Activated effector memory CD4-positive, alpha-beta T cell treated with Interleukin-2 at 50 U/mL for 16 hours (primary cell): ENCODE measurements at places on chromosomes 1 and 21.

- DNase-seq: no peak
Observed at GRCh38 chr1:51689075-51689440, 72.2 kb downstream of the OSBPL9 start.

DNA sequence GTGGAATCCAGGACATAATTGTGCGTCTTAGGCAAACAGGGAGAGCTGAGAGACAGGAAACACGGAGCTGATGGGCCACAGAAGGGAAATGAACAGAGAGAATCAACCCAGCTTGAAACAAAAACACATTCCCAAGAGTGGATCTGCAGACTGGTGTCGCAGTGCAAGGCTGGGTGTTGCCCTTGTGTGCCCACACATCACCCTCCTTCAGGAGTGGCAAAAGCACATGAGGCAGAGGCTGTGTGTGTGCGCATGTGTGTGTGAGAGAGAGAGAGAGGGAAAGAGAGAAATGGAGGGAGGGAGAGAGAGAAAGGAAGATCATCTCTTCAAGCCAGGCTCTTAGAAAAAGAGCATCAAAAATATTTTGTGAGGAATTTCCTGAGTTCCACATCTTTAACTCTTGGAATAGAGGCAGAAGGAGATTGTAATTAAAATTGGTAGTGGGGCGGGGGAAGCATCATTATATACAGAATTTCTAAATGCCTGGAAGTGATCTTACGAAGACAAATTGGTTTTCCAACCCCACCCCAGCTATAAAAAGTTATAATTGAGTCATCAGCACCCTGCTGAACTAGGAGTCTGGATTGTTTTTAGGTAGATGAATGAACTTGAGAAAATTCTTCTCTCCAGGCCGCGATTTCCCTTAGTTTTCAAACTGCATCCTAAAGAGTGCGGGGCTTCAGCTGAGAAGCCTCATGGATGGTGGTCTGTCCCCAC, 480.7 kb downstream of the NPHP4 start:
- no peak for DNase-seq

DNA sequence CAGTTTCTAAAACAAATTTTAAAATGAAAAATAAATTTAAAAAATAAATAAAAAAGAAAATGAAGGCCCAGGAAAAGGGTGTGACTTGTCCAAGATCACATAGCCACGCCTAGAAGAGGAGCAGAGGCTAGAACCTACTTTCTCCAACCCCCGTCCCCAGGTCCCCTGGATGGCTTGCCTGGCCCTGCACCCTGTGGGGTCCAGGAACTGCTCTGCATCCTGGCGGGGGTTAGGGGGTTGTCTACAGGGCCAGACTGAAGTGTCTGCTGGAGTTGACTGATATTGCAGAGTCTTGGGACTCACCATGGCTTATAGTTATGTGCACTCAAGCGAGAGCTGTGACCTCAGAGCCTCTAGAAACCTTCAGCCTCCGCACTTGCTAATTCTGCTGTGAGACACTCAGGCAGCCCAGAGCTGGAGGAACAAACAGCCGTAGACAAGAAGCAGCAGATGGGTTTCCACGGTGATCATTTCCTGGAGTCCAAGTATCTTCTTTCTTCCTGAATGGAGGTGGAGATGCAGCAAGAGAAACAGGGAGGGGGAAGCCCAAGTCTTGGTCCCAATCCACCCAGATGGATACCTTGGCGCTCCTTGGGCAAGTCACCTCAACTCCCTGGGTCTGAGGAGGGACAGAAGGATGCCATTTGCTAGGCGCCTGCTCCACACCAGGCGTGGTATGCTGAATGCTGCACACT, 5.2 kb upstream of the EXTL1 start:
- DNase-seq: no peak

GRCh38 chr1:206538086-206538770, 30.9 kb downstream of the RASSF5 start:
- no peak for DNase-seq

DNA sequence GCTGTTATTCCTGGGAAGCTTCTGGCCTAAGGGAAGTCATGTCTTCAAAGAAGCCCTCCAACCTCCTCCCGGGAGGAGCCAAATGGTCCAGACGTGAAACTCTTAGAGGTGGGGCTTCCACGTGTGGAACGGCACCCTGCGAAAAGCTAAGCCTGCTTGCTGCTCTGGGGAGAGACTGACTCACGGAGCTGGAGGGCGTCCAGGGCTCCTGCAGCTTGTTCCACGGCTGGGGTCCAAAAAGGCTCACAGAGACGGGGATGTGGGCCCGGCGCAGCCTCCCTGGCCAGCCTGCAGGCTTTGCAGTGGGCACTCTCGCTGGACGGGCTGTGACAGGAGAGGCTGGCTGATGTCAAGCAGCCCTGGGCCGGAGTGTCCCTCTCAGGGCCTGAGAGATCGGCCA, 105.1 kb downstream of the COLGALT2 start:
- no peak for DNase-seq

DNA sequence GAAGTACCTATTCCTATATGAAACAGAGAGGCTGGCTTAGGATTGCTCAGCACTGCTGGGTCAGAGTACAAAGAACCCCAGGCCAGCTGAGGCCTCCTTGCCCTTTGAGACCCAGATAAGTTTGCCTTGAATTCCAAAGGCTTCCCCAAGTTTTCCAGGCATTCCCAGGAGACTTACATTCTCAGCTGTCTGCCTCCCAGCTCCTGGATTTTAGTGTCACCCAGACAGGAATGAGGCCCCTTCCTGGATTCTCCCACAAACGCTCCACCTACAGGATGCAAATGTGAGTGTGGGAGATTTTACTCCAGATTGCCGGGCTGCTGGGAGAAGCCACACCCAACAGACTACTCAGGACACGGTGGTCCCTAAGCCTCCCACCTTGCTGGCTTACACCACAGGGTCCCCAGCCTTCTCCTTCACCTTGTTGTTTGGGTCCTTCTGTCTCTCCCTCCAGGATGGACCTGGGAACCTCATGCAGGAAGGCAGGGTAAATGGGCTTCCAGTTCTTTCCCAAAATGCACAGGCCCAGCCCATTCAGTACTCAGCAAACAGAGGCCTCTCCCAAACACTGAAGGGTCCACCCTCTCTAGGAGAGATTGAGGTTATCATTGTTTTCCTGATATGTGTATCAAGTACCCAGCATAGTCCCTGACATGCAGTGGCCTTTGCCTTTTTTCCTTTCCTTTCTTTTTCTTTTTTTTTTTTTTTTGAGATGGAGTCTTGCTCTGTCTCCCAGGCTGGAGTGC, 10.6 kb downstream of the RHBG start:
- DNase-seq: no peak

- no peak for DNase-seq
Observed at GRCh38 chr1:156675210-156676113, 1.7 kb downstream of the NES start.

DNA sequence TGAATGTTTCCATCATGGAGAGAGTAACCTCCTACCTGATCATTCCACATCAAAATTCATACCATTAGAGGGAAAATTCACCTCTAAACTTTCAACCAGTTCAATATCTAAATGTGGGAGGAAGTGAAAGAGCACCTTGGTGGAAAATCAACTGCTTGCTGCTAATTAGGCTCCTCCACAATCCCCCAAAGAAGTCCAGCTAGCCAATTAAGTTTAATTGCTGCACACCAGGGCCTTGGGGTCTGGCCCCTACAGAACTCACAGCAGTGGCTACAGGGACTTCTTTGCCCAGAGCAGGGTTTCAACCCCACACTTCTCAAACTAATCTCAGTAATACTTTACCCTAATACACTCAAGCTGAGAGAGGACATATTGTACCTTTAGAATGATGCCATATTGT, 62.1 kb downstream of the RGS21 start:
- no peak for DNase-seq

DNA sequence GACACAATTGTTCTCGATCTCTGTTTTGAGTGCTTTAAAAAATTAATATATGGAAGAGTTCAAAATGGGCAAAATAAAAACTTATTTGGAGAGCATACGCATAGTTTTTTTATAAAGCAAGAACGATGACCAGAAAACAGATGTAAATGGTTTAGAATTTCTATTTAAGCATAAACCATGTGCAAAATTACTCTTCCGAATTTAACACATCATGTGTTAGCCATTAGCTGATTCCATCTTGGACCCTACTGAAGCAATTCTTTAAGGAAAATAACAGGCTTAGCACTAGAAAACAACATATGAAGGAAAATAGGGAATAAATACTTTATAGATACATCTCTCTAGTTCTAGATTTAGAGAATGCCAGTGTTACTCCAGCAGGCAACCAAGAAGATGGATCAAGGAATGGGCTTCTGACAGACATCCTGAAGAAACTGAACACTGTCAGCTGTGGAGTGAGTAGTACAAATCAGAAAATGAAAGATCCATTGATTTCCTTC, 26.7 kb downstream of the CDC7 start:
- no peak for DNase-seq
